Stimulated activated effector memory CD8-positive, alpha-beta T cell treated with anti-CD3 and anti-CD28 coated beads, Interleukin-12 subunit alpha, Interleukin-12 subunit beta, amount 100 ng/mL, for 72 hours (primary cell): ENCODE measurements at places on chromosomes 5 and 9.

GRCh38 chr9:127567035-127567729, 44.9 kb upstream of the STXBP1 start:
- no peak for DNase-seq

DNA sequence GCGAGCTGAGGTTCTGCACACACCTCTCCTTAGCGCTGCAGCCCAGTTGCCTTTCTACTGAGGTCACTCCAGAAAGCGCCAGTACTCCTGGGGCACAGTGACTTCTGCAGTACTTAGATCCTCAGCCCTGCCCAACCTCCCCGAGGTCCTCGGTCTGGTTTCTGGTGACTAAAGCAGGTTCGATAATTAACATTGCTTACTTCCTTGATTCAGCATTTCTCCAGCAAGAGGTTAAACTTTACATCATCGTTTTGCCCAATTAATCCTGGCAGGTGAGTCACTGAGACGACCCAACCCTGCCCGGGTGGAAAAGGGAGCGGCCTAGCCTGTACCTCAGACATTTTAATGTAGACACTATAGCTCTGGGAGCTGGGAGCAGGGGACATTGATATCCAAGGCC, 77.6 kb downstream of the PLAC8L1 start:
- DNase-seq = no peak

GRCh38 chr9:6133346-6134063, 82.1 kb upstream of the IL33 start:
- DNase-seq = no peak

DNA sequence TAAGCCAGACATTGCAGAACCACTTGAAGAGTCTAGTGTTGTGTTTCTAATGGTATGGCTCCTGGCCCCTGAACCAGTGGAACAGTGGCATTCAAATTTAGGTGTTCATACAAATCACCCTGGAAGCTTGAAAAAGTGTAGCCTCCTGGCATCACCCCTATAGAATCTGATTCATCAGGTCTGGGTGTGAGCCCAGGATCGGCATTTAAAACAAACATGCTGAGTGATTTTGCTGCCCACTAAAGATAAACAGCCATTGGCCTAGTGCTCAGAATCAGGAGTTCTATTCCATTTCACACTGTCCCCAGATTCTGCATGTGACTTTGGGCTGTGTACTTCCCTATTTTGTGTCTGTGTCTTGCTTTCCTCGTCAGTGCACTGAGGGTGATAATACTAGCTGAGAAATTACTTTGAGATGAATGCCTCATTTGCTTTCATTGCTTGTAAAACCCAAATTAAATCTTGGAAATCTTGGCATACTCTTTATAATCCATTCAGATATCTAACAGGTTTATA, 241.5 kb upstream of the CLINT1 start:
- DNase-seq = no peak

GRCh38 chr5:36631620-36632362, 25.4 kb downstream of the SLC1A3 start:
- DNase-seq = no peak

DNA sequence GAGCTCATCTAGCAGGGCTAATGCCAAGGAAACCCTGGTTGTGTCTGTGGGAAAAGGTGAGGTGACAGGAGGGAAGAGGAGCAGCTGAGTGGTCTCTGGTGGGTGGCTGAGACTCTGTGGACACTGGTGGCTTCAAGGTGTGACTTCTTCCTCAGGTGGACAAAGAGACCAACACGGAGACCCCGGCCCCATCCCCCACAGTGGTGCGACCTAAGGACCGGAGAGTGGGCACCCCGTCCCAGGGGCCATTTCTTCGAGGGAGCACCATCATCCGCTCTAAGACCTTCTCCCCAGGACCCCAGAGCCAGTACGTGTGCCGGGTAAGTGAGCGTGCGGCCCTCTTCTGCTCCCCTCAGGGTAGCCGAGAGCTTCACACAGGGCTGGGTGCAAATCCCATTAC, 31.1 kb upstream of the RARS1 start:
- no peak for DNase-seq

DNA sequence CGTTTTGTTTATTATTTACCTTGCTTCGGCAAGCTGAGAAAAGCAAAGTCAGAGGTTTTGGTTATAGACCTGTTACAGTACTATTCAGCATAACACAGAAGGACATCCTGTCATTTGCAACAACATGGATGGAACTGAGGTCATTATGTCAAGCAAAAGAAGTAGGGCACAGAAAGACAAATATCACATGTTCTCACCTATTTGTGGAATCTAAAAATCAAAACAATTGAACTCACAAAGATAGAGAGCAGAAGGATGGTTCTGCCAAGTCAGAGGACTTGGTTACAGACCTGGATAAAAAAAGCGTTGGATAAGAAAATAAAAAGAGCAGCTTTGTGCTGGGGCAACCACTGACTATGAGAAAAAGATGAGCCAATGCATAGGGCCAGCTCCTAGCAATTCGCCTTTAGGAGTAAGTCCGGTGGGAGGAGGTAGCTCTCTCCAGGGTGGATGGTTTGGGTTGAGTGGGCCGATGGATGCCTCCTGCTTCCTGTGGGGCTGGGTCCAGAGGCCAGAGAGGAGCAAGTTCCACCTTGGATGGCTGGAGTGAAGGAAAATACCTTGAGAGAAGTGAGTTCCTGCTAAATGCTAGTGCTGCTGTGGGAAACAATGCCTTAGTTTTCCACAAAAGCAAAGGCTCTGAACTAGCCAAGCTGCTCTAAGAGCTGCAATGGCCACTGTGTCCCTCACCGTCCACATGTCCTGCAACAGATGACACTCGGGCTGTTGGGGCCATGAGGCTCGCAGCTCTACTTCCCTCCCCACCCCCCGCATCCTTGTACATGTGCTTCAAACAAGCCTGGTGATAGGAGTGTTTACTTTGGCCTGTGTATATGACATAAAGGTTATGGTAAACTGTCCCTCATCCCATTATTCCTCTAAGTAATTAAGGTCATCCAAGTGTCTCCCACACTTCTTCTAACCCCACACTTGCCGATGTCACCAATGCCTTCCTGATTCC, 38.4 kb downstream of the ACOT12 start:
- DNase-seq = no peak

DNA sequence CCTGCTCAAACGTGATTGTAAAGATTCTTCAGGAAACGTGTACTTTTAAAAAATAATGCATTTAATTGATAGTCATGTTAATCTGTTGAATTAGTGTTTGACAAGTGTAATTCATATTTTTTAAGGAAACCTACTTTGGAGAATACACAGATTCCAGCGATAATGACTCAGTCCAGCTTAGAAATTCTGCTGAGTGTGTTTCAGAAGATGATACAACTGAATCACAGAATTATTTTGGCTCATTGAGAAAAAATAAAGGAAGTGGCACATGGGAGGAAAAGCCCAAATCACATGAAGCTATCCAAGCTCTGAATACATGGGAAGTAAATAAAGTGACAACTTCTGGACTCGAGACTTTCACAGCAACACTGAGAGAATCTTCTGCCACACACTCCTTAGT, 37.8 kb downstream of the ICE1 start:
- DNase-seq = no peak

GRCh38 chr5:66933066-66933465, 263.5 kb downstream of the CD180 start:
- no peak for DNase-seq

GRCh38 chr9:7756088-7756487, 43.5 kb downstream of the DMAC1 start:
- no peak for DNase-seq

GRCh38 chr5:111582451-111582850, 70.1 kb upstream of the STARD4 start:
- DNase-seq = no peak

DNA sequence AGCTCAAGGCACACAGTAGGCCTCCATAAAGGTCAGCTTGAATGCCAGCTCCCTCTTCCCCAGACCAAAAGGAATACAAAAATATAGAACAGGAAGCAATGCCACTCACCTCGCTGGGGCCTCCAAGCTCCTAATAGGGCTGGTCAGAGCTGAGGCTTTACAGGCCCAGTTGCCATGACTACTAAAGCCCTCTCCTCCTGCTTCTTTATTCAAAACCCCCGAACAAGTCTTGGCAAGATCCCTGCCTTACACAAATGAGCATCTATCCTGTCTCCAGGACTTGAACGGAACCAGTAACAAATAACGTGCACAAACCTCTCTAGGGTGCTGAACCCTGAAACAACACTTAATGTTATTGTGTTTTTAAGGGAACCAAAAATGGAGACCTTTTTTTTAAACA, 136.3 kb downstream of the SIL1 start:
- no peak for DNase-seq

DNA sequence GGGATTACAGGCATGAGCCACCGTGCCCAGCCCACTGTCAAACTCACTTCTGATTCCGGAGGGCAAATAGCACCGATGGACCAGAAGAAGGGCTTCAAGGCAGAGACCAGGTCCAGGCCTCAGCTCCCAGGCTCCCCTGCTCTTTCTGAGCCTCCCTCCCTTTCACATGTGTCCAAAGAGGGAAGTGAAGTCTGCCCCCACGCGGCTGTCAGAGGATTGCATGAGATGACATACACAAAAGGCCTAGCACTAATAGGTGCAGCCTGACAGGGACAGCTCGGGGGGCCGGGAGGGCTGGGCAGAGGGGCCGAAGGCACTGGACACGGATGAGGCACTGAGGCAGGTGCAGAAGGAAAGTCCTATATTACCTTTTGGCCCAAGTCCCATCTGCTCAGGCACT, 16.1 kb downstream of the FBP1 start:
- peak; percentile 55 for DNase-seq

- DNase-seq = no peak
Measured at GRCh38 chr5:147432323-147432722, 77.5 kb downstream of the DPYSL3 start.

DNA sequence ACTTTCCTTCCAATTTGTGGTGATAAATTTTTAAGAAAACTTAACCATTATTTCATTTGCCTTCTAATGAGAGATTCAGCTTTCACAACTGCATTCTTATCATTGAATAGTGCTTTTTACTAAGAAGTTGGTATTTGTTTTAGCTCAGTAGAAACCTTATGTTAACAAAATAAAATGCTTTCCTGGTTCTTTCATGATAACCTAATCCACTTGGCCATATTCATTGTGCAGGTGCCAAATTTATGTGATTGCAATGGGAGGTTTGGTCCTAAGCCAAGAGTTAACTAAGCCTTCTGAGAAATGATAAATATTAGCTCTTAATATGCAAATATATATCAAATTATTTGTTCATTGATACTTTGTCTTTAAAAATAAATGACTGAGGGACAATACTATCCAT, 141.1 kb upstream of the TLE4 start:
- no peak for DNase-seq

DNA sequence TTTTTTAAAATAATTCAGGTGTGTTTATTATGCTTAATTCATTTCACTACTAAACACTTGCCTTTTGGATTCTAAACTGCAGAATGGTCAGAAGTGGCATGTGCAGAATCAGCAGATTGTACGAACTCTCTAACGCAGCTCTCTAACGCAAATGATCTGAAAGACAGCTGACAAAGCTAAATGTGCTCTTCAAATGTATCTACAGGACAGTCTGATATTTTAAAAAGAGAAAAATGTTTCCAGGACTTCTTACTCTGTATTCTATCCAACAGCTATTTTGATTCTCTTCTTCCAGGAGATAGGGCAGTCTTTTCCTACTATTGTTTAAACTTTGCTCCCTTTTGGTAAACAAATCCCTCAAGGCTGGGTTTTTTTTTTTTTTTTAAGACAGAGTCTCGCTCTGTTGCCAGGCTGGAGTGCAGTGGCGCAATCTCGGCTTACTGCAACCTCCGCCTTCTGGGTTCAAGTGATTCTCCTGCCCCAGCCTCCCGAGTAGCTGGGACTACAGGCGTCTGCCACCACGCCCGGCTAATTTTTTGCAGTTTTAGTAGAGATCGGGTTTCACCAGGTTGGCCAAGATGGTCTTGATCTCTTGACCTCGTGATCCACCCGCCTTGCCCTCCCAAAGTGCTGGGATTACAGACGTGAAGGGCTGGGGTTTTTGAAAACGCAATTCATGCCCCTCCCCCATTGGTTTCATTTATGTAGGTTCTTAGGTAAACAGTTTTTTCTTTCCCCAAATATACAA, 1.2 kb downstream of the NMRK1 start:
- no peak for DNase-seq

GRCh38 chr5:1029945-1030625, 21.5 kb downstream of the NKD2 start:
- no peak for DNase-seq
